ENCODE measurements at places on chromosomes 1 and 21.

- no peak for DNase-seq
Observed at GRCh38 chr1:223224465-223224864, 81.4 kb upstream of the TLR5 start.

GRCh38 chr1:100322436-100323211 is 29.7 kb upstream of the CDC14A start:
- DNase-seq, result no peak

DNA sequence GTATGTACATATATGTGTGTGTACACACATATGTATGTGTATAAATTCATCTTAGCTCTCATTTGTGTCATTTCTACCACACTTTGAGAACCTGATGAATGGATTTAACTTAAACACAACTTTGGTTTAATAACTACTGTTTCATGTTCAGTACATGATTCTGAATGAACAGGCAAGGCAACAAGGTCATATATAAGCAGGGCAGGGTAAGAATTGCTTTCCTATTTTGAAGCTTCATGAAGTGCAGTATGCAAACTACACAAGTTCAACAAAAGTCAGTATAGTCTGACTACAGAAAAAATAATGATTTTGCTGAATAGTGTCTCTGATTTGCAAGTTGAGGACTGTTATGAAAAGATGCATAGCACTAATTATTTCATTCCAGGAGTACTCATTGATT is 127.6 kb downstream of the KCNK2 start:
- DNase-seq, result no peak

DNA sequence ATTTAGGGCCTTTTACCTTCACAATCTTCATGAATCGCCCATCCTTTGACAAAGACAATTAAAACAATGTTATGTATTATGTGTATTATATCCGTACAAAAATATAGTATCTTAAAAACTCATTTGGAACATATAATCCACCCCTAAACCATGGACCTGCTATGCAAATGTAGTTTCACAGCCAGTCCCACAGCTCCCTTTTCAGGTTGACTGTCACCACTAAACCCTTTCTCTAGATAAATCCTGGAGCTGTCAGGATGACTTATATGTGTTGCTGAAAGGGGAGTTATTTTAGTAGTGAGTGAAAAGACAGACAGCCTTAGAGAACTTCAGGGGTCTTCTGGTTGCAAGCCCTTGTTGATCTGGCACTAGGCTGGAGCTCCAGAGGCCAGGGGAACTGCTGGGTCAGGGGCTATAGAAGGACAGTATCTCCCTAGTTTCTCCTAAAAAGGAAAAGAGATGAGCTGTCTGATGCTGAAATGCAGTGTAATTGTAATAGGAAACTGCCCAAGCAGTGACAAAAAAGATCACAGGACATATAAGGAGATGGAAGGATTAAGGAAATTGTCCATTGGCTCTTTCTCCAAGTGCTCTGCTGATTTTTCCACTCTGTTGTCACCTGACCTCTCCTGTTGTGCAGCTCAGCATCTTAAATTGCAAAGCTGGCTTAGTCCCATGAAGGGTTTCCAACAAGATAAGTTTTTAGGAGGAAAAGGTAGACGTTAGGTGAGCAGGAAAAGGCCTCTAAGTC is 127.7 kb downstream of the S1PR1 start:
- DNase-seq, result no peak

DNA sequence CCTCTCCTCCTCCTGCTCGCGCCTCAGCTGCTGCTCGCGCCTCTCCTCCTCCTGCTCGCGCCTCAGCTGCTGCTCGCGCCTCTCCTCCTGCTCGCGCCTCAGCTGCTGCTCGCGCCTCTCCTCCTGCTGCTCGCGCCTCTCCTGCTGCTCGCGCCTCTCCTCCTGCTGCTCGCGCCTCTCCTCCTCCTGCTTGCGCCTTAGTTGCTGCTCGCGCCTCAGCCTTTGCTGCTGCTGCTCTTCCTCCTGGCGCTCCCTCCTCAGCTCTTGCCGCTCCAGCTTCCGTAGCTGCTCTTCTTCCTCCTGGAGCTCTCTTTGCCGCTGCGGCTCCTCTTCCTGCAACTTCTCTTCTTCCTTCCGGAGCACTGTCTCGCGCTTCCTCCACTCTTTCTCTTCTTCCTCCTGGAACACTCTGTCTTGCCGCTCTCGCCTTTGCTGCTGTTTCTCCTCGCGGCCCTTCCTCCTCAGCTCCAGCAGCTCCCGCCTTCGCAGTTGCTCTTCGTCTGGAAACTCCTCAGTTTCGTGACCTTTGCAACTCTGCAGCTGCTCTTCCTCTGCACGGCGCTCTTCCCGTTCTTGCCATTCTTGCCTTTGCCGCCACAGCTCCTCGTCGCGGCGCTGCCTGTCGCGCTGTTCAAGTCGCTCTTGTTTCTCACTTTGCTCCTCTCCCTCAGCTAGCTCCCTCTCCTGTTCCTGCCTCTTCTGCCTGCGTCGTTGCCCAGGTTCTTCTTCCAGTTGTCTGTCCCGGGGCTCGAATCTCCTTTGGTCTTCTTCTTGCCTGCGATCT is 3.0 kb downstream of the TCHH start:
- DNase-seq, result no peak

- no peak for DNase-seq
Observed at GRCh38 chr1:106995970-106996369, 60.5 kb upstream of the PRMT6 start.

DNA sequence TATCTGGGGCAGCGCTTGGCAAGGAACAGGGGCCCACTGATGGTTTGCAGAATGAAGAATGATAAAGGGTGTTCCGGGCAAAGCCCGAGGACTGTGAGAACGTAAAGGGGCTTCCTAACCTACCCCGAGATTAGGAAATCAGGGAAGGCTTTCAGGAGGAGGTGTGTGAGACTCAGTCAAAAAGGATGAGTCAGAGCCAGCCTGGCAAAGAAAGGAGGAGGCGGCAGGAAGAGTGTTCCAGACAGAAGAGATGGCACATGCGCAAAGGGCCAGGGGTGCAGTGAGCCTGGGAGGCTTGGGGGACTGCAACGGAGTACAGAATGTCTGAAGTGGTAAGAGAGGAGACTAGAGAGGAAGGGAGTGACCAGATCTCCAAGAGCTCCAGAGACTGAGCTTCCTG is 70.3 kb downstream of the RAP1GAP start:
- DNase-seq, result no peak

DNA sequence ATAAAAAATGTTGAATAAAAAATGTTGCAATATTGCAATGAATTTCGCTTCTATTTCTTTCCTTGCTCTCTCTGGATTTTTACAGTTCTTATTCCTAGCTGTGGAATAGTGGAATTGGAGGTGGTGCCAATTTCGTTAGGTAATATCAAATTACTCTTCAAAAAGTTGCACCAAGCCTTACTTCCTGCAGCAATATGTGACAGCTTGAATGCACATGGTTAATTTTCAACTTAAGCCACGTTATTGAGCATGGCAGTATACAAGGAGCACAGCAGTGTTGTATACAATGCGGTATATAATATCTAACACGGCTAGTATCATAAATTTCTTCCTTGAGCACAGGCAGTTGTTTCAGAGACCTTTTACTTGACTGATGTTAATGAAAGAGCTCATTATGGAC is 152.5 kb downstream of the NOS1AP start:
- DNase-seq, result no peak

- DNase-seq, result no peak
Observed at GRCh38 chr21:31900121-31900895, 27.5 kb downstream of the HUNK start.

DNA sequence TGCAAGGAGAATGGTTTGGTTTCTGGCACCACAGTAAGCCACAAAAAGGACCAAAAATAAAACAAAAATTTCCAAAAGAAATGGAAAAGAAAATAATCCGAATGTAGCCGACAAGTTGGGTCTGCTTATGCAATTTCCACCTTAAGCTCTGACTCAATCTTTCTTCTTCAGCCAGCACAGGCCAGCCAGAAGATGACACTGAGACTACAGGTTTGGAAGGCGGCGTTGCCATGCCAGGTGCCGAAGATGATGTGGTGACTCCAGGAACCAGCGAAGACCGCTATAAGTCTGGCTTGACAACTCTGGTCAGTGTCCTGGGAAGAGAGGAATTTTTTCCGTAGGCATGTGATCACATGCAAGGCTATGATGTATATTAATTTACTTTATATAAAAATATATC is 23.4 kb downstream of the PDPN start:
- DNase-seq, result no peak

- no peak for DNase-seq
Observed at GRCh38 chr1:53377438-53377841, 49.6 kb upstream of the LRP8 start.

GRCh38 chr1:107794571-107794970 is 170.4 kb downstream of the VAV3 start:
- no peak for DNase-seq

DNA sequence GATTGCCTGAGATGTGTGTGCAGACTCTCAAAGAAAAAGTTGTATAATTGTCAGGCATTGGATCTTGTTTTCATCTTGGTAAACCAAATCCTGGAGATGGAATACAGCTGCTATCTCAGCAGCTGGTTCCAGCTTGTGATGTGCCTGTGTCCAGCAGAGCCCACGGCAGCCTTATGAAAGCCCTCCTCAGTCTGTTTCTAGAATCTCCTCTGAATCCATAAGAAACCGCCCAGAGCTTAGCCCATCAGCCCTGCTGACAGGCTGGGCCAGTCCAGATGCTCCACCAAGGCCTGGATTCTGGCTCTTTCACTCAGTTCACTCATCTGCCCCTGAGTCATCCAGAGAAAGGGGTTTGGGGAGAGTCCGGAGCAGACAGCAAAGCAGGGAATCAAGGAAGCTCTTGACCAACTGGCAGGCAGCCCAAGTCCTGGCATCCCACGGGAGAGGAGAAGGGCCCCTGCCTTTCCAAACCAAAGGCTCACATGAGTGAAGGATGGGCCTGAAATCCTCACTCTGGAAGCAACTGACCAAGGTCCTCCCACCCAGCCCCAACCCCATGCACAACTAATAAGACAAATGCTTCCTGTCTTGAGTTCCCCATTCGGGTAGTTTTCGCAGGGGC is 45.7 kb downstream of the NAV1 start:
- no peak for DNase-seq

- DNase-seq, result no peak
Observed at GRCh38 chr21:42556960-42557359, 43.3 kb downstream of the SLC37A1 start.

DNA sequence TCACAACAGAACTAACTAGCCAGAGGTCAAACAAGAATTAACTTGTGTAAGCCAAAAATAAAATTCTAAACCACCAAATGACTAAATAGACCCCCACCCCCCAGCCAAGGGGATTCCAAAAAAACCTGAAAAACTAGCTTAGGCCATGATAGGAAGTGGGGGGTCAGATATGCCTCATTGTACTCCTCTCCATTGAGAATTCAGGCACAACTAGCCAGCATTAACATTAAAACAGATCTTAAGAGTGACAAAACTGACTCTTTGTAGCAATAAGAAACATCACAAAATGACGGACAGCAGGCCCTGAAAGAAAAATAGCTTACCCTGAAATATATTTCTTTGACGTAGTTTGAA is 103.0 kb upstream of the ETV3 start:
- no peak for DNase-seq

DNA sequence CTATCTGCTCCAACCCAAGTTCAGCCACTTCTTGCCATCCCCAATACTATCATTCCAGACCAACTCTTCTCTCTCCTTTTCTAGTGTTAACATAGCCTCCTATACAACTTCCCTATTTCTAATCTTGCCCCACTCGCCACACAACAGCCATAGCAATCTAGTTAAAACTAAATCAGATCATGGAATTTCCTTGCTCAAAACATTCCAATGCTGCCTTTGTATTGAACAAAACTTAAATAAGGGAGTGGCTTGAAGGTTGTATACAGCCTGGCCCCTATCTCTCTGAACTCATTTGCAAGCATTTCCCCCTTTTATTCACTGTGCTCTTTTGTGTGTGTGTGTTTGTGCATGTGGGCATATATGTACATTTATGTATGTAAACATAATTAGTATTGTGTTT is 118.1 kb upstream of the SGIP1 start:
- no peak for DNase-seq

DNA sequence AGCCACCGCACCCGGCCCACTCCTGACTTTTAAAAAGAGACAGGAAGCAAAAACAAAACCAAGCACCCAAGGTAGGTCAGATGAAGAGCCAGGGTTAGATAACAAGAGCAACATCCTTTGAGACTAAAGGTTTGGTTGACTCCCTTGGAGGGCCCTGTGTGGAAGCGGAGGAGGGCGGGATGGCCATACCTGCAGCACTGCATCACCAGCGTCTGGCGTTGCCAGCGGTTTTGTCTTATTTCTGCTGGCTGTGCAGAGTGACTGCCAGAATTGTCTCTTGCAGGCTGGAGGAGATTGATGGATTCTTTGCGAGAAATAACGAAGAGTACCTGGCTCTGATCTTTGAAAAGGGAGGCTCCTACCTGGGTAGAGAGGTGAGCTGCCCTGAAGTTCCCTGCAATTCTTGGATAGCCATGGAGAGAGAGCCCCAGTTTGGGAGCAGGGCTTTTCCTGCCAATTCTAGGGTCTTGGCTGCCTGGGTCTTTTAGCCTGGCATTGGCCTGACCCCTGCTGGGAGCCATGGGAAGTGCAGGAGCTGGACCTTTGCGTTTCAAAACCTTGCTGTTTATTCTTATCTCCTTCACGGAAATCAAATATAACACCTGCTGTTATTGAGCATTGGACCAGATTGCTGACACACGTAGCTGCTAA is 24.0 kb downstream of the QSOX1 start:
- DNase-seq, result peak; percentile 39

DNA sequence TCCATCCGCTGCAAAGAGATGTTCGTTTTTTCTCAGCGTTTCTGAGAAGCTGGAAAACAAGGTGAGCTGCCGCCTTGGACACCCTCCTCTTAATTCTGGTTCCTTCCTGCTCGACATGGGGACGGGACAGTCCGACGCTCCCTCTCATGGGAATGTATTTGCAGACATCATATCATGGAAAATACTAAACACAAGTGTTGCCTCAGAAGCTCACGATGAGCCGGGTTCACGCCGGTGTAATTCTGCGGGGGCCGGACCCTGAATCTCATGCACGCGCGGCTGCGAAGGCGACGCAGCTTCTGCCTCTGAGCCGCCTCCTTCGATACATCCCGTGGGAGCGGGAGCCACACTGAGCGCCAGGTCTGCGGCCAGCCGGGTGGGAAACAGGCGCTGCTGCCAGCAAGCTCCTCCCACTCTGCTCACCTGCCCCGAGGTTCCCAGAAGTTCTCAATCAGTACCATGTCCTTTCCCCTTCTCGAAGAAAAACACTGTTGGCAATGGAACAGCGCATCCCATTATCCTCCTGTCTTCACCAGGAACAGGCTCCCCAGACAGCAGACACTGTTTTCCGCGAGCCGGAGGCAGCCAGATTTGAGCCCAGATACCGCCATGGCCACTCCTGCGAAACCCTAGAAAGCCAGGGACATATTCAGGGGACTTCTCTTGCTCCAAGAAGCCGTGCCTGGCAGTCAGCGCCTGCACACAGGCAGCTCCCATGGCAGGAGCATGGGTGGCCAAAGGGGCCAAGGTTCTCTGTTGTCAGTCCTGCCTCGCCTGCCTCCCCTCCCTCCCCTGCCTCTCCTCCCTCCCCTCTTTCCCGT is 98.0 kb downstream of the WDR4 start:
- no peak for DNase-seq

DNA sequence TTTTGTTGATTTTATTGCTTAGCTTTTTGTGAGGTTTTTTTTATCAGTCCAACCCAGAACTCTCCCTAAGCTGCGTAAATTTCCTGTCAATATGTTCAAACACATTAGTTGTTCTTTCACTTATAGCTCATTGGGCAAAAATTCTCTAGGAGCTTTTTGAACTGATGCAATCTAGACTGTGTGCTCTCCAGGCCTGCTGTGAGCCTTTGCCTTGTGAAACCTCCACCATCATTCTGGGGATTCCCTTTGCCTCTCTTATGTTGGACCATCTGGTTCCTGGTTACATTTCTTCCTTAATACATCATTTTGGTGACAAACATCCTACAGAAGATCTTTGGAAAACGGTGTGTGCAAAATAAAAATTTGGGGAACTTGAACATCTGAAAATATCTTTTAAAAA is 247.2 kb downstream of the LRRC7 start:
- no peak for DNase-seq

Data from stimulated activated CD4-positive, alpha-beta T cell treated with anti-CD3 and anti-CD28 coated beads, Interleukin-1b, Interleukin-23, amount 100 ng/mL, for 24 hours (primary cell).